Calu3 (cell line): ENCODE measurements at places on chromosomes 11 and 22. TPM values are rescaled to one million over a fixed set of nuclear protein-coding genes. Genes with fewer than 3 reads are reported as not detected.

The UNC93B1 gene
- 71.2 and 92.6 TPM in 2 replicates for total RNA-seq

The B4GALNT4 gene
- total RNA-seq, result 1.9 and 4.6 TPM in 2 replicates

The INCENP gene
- total RNA-seq, result 94.3 and 115 TPM in 2 replicates

The DAGLA gene
- 7.5 and 9.0 TPM in 2 replicates for total RNA-seq

The OR5A1 gene
- total RNA-seq, result not detected in 2 replicates

The TCN2 gene
- 11.0 and 25.9 TPM in 2 replicates for total RNA-seq
